ENCODE measurements at places on chromosomes 4 and X. TPM values are rescaled to one million over a fixed set of nuclear protein-coding genes. Genes with fewer than 3 reads are reported as not detected.

AWAT2 gene
- not detected for polyA plus RNA-seq

SLC7A11 gene
- polyA plus RNA-seq = 2.1 TPM

TLR10 gene
- not detected for polyA plus RNA-seq

CLCN4 gene
- polyA plus RNA-seq = 11.0 TPM

PPP1R3F gene
- 23.5 TPM for polyA plus RNA-seq

TACR3 gene
- not detected for polyA plus RNA-seq

MXRA5 gene
- 0.34 TPM for polyA plus RNA-seq
